ENCODE measurements at places on chromosomes 4 and X.

DNA sequence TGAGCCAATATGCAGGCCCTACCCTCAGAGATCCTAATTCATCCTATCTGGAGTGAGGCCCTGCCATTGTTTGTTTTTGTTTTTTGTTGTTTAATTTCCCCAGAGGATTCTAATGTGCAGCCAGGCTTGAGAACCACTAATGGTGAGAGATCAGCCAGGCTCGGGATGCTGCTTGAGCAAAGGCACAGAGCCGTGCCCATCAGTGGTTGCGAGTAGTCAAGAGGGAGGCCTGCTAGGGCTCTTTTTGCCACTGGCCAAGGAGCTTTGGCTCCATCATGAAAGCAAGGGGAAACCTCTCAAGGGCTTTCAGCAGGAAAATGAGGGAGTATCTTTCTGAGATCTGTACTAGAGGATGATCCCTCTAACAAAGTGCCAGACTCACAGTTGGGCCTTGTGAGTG is 2.7 kb downstream of the TCEANC start:
- DNase-seq: no peak

GRCh38 chr4:16226816-16227461 is 668 bp upstream of the TAPT1 start:
- DNase-seq: peak; percentile 34

- DNase-seq: peak; percentile 24
Measured at GRCh38 chr4:10007793-10008608, 13.3 kb downstream of the SLC2A9 start.

GRCh38 chrX:51496501-51497291 is at the start of gene NUDT11:
Gene NUDT11 (minus strand): TSS chrX:51496592. CDS start chrX:51496444, 148 bp downstream.
- peak; percentile 50 for DNase-seq

GRCh38 chrX:138006180-138006579 is 440.3 kb downstream of the ZIC3 start:
- DNase-seq: no peak

GRCh38 chr4:112411781-112412550 is 104.0 kb downstream of the NEUROG2 start:
- no peak for DNase-seq

DNA sequence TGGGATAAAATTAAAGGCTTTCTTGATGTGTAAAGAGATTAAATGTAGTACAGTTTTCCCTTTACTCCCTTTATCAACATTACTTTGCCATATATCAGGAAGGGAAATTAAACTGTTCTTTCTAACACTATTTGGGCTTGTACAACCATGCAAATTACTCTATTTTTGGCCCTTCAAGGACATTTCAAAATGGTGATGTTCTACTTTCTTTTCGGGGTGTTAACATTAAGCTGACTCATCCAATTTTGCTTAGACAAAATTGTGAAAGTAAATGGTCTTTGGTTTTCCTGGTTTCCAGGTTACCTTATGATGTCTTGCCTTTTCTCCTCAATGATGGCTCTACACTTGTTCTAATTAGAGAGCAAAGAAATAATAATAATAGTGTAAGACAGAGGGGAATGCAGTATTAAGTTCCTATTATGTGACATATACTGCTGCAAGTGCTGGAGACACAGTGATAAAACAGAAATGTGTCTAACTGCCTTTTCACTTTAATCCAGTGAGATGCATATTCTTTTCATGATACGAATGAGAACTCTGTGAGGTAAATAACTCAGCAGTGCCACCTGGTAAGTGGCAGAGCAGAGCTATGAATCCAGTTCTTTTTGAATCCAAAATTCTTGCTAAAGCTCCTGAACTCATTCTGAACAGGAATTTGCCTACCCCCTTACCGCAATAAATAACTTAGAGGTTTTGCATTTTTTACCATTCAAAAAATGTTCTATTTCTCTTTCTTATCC is 35.7 kb upstream of the PDE5A start:
- no peak for DNase-seq

Data from activated CD4-positive, alpha-beta T cell treated with anti-CD3 and anti-CD28 coated beads, Interleukin-2, amount 50 U/mL, for 16 hours (primary cell).